ENCODE measurements at places on chromosomes 12 and 14.

DNA sequence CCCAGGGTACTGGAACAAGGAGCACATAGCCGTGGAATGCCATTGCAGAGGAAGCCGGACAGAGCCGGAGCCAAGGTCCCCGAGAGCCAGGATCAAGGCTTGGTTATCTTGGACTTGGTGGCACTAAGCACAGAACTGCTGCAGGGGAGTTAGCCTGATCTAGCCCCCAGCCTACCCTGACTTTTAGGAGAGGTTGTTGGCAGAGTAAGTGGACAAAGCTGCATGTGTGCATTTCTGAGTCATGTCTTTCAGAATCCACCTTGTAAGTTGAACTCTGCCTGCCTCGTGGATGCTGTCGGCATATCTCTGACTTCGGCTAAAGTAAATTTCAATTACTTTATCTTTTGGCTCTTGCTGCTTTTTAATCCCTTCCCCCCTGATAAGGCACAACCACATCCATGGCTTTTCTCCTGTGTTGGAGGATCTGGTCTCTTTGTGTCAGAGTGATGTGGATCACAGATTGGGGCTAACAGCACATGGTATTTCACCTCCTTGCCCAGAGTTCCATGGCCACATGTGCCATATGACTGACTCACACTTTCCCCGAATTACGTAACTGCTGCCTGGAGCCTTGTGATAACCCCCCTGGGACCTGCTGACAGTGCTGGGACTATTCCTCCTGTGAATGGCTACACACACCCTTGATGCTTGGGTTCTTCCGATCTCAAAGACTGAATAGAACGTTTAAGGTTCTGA lies 240.3 kb downstream of the EMP1 start:
- DNase-seq = peak; percentile 46

DNA sequence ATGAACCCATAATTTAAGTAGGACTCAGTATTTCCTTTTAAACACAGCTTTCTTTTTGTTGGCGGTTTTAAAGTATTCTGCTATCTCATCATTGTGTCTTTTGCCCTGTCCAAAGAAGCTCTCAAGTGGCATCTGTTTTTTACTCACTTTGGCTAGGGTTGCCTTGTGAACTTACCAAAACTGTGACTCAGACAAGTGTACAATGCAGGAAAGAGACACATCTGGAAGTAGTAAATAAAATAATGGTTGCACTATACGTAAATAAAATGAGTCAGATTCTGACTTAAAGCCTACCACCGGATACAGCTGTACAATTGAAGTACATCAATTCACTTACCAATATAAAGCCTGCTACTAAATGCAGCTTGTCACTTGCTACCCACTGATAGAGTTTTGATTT lies 619.2 kb upstream of the LRFN5 start:
- DNase-seq = no peak

GRCh38 chr14:95167177-95167576 lies 9.8 kb upstream of the DICER1 start:
- DNase-seq = no peak

DNA sequence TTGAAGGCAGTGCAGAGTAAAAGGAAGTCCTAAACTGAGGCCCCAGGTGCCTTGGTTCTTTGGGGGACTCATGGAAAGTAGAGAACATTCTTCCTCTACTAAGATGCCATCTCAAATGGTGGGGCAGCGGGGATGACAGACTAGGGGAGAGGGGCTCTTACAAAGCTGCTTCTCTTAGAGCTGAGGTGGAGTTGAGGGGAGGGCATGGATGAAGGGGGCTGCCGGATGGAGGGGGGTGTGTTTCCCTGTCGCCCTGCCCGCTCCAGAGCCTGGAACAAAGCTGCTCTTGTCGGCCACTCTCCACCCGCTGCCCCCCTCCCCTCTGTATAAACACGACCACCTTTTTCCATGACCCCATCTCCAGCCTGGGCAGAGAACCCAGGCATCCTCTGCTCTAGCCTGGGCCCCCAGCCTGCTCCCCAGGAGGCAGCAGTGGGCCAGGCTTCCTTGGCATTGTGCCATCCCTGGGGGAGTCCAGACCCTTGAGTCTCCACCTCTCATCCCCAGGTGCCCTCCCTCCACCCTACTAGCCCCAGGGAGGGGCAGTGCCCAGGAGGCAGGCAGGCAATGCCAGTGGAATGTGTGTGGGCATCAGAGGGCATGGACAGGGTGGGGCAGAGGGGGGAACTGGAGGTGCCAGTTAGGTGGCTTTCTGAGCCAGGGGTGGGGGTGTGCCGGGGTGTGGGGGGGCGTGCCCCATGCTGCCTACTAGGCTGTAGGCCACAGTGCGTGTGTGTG lies 1.7 kb downstream of the RARG start:
- DNase-seq = no peak

DNA sequence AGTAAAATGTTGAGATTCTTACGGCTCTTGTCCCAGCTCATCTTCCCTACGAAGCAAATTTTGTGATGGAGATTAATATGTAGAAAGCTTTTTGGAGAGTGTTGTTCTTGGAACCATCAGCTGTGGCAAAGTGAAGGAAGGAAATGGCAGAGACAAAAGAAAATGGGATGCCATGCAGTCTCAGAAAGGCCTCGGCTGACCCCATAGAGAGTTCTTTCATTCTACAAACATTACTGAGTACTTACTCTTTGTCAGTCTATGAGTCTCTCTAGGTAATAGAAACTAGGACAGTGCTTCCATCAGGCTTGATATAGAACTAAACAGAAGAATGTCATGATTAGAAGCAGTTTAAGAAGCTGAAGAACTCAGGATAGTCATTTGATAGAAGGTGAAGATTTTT lies 134.1 kb downstream of the PLEKHA5 start:
- DNase-seq = no peak

DNA sequence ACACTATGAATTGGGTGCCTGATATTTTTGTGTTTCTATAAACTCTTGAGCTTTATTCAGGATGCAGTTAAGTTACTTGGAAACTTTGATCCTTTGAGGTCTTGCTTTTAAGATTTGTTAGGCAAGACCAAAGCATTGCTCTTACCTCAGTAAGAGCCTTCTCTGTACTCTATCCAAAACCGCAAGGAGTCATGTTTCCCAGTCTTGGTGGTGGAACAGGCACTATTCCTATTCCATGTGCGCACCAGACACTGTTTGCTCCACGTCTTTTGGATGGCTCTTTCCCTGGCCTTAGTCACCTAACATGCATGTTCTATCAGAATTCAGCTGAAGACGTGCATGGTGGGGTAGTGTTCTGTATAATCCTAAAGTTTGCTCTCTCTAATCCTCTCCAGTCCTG lies 23.5 kb downstream of the CSRP2 start:
- DNase-seq = no peak

GRCh38 chr12:50016501-50017475 lies 8.5 kb downstream of the RACGAP1 start:
- DNase-seq = peak; percentile 79

All from AG20443 (cell line).